Hematopoietic multipotent progenitor cell (in vitro differentiated cells): ENCODE measurements at places on chromosomes 1 and 21. TPM values are rescaled to one million over a fixed set of nuclear protein-coding genes. Genes with fewer than 3 reads are reported as not detected.

- peak; percentile 68 for DNase-seq
Observed at GRCh38 chr1:228989992-228990827, 254.9 kb downstream of the RHOU start.

DNA sequence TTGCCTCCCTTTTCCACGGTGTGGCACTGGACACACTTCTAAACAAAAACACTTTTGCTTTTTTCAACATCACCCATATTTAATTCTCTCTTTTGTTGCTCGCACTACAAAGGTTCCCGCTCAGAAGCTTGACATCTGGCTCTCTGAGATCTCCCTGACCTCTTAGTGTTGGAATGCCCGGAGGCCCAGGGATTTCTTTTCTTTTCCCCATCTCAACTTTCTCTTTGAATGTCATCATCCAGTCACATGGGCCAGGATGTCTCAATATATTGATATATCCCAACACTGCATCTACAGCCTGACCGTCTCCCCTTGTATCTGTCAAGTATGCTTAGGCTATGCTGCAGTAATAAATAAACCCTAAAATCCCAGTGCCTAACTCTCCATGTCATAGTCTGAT, 54.3 kb upstream of the DESI2 start:
- no peak for DNase-seq

DNA sequence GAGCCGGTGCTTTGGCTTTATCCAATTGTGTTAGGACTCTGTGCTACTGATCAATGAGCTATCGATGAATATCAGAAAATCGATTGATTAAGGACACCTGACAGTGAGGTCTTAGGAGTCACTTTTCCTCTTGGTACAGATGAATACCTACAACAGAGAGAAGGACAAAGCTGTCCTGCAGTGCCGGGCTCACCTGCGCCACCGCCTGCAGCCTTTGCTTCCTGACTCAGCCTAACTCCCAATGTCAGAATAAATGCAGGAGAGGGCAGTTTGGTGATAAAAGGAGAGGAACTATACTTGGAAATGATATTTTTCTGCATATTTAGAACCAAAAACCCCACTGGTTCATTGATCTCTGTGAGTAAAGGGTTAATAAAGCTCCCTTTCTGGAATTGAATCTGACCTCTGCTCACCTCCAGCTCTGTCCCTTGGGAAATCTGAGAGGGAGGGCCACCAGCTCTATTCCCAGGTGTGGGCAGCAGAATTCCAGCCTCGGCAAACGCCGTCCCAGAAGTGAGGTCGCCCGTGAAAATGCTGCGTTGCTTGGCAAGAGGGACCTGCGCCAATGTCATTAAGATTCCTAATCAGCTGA, 39.3 kb downstream of the POFUT2 start:
- DNase-seq, result no peak

The LCA5L gene
- 0.27 TPM for total RNA-seq

DNA sequence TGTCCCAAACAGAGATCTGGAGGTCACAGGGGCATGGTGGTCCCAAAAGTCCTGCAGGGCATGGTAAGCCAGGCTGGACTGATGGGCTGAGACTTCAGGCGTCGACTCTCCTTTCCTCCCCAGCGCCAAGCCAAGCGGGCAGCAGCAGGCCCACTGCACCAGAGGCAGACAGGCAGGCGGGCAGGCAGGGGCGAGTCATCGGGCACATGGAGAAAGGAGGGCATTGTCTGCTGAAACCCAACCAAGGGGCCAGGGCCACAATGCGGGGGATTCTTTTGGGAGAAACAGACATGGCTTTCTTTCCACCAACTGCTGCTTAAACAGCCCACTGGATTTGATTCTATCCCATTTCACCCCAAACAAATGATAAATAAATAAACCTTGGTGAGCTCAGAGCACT, 46.2 kb downstream of the TRABD2B start:
- no peak for DNase-seq

- peak; percentile 75 for DNase-seq
Observed at GRCh38 chr1:32886004-32886827, at the start of gene HPCA. TSS of gene HPCA (plus strand) at chr1:32886491. CDS start at chr1:32888899, 2,408 bp downstream.

- peak; percentile 89 for DNase-seq
Observed at GRCh38 chr1:220810179-220810653, 23.5 kb downstream of the MTARC1 start.

The SPATA46 gene
- not detected for total RNA-seq
